ENCODE measurements at places on chromosomes 2 and 18. TPM values are rescaled to one million over a fixed set of nuclear protein-coding genes. Genes with fewer than 3 reads are reported as not detected.

The CCL20 gene
- total RNA-seq = not detected

GRCh38 chr2:162538967-162539366 lies 195.0 kb downstream of the GCA start:
- DNase-seq = no peak

DNA sequence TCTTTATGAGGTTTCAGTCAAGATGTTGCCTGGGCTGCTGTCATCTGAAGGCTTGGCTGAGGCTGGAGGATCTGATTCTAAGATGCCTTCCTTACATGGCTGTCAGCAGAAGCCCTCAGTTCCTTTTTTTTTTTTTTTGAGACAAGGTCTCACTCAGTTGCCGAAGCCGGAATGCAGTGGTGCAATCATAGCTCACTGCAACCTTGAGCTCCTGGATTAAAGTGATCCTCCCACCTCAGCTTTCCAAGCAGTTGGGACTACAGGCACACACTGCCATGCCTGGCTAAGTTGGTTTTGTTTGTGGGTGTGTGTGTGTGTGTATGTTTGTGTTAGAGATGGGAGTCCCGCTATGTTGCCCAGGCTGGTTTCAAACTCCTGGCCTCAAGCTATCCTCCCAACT lies 13.1 kb upstream of the SLC35F5 start:
- no peak for DNase-seq

The HOXD8 gene
- total RNA-seq = not detected

The EVX2 gene
- not detected for total RNA-seq

GRCh38 chr2:22037274-22037673 lies 913.5 kb downstream of the TDRD15 start:
- DNase-seq = no peak

DNA sequence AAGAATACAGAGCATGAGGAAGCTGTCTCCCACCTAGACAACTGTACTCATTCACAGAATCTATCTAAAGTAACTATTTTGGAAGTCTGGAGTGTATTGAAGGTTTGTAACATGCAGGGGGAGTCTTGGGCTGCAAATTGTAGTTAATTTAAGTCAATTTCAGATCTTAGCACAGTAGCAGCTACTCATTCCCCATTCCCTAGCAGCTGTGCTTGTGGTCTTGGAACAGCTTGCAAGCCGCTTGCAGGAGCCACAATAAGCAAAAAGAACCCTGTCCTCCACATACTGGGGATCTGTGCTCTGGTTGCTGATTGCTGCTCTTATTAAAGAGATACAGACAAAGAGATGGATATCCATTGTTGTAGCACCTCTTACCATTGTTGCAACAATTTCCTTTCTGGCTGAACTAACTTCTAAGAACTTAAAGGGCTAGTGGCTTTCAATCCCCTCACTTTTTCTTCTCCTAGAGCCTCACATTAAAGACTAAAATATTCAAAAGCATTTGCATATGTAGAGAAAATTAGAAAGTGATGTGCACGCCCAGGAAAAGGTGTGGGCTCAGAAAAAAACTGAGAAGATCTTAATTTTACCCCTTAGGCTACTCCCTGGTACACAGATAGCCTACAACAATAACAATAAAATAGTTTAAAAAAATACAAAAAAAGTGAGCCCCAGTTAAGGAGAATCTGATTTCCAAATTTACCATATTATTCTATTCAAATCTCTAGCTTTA lies 1775.1 kb upstream of the PIK3C3 start:
- DNase-seq = no peak

The TM4SF20 gene
- total RNA-seq = not detected

The FBXO48 gene
- total RNA-seq = 1.1 TPM

The RBBP8 gene
- 63.4 TPM for total RNA-seq

The VIL1 gene
- 7.0 TPM for total RNA-seq

The CERKL gene
- not detected for total RNA-seq

DNA sequence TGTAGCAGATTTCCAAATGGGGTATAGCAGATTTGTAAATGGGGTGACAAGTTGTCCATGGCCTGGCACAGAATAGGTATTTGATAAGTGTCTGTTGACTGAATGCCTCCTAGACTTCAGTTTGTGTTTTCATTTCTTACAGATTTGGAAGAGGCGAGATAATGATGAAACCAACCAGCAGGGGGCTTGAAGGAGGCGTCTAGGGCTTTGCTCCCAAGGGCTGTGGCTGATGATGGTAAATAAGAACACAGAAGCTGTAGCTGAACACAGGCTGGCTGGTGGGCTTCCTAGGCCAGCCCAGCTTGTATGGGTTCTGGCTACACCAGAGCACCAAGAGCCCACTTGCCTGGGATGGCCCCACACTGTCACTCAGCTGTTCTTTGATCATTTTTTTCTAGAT lies 19.4 kb downstream of the SFTPB start:
- DNase-seq = no peak

GRCh38 chr2:30939364-30939763 lies 132.1 kb upstream of the CAPN13 start:
- no peak for DNase-seq

The TFPI gene
- 7.1 TPM for total RNA-seq

GRCh38 chr2:19337202-19337601 lies 21.2 kb downstream of the OSR1 start:
- DNase-seq = no peak

DNA sequence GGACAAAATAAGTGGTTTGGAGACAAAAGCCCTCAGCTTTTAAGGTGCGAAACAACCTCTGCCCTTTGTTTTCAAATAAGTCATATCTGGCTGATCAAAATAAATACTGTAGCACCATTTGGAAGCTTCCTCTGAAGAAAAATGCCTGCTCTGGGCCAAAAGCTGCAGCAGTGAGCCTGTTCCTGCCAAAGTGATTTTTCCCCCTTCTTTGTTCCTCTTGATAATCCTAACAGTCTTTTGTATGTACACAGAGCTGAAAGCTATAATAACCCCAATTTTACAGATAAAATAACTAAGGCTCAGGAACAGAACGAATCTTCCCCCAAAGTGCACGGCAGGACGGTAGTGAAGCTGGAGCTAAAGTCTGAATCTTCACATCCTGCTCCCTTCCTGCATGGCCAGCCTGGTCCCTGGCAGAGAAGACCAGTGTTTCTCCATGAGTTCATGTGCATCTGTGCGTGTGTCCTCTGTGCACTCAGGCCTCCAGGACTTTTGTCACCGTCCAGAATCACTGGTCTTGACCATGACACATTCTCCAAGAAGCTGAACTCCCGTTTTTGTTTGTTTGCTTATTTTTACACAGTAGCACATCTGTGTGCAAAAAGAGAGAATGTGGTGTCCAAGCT lies 2114.1 kb upstream of the PIK3C3 start:
- no peak for DNase-seq

DNA sequence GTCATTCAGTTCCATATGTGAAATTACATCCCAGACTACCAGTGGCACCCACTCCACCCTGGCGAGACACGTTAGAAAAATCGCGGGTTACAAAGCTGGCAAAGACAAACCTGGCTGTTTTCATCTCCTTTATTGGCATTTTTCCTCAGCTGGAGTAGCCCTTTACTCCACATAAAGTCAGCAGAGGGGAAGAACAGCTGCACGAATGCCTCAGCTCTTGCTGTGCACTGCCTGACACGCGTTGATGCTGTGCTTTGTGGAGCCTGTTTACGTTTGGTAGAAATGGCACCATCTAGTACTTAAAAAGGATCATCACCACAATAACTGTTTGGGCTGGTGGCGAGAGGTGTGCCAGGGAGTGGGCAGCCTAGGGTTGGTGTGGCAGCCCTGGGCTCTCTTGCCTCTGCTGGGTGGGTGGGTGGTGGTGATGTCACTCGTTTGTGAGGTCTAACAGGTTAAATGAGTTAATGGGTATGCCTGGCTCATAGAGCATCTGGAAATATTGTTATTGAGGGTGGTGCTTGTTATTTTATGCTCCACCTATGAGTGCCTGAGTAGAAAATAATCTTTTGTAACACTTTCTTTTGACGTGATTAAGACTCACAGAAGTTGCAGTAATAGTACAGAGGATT lies 16.4 kb downstream of the FARP2 start:
- DNase-seq = no peak

GRCh38 chr2:210611466-210611865 lies 55.1 kb downstream of the CPS1 start:
- no peak for DNase-seq

DNA sequence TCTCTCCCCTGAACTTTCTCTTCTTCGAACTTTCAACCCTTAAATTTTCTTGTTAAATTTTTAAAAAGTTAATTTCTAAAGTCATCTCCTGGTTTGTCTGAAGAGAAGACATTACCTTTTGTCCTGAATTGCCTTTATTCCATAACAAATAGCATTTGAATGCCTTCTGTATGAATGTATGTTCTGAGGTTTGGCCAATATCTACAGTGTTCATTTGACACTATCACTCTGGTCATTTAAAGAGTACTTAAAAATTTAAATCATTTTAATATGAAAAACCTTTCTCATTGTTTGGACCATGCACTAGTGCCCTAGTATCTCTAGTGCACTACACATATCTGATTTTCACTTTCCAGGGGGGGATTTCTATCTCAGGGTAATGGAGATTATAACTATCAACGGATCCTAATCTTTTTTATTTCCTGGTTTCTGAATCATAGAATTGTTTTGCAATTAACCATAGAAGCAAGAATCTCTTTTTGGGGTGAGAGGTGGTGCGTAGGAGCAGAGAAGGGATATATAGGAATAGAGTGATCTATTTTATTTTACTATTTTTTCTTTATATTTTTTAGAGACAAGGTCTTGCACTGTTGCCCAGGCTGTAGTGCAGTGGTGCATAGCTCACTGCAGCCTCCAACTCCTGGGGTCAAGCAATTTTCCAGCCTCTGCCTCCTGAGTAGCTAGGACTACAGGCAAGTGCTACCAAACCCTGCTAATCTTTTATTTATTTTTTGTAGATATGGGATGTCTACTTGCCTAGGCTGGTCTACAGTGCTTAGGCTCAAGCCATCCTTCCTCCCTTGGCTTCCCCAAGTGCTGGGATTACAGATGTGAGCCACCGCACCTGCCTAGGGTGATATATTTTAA lies 25.5 kb downstream of the TANC1 start:
- no peak for DNase-seq

GRCh38 chr2:8224347-8225190 lies 457.3 kb upstream of the ID2 start:
- no peak for DNase-seq

- DNase-seq = no peak
Observed at GRCh38 chr2:141630407-141630930, 500.3 kb downstream of the LRP1B start.

The ELOA2 gene
- not detected for total RNA-seq

DNA sequence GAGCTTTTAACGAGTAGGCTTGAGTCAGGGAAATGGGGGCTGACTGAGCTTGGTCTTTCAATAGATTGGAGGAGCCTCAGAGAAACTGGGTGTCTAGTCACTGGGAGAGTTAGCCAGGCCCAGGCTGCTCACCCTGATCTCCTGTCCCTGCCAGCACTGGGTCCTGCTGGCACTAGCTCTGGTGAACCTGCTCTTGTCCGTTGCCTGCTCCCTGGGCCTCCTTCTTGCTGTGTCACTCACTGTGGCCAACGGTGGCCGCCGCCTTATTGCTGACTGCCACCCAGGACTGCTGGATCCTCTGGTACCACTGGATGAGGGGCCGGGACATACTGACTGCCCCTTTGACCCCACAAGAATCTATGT lies 720 bp downstream of the KRTCAP3 start:
- peak; percentile 49 for DNase-seq

The PPIL3 gene
- 30.4 TPM for total RNA-seq

The PSME4 gene
- 116 TPM for total RNA-seq

GRCh38 chr18:3079653-3080052 lies 66.7 kb upstream of the LPIN2 start:
- DNase-seq = no peak

DNA sequence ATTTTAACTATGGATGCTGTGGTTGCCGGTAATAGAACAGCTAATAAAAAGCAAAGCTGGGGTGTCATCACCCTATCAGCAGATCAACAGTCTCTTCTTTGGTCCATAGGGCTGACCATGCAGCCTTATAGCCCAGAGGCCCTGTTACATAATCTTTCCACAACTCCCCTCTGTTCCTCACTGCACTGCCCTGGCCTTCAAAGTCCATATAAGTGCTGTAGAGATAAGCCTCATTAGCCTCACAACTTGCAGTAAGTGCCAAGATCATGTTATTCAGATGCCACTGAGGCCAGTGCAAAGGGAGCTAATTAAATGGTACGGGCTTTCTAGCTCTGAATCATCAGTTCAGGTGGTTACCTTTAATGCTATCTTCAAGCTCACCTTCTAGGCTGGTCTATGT lies 89.7 kb upstream of the CXCR4 start:
- no peak for DNase-seq

DNA sequence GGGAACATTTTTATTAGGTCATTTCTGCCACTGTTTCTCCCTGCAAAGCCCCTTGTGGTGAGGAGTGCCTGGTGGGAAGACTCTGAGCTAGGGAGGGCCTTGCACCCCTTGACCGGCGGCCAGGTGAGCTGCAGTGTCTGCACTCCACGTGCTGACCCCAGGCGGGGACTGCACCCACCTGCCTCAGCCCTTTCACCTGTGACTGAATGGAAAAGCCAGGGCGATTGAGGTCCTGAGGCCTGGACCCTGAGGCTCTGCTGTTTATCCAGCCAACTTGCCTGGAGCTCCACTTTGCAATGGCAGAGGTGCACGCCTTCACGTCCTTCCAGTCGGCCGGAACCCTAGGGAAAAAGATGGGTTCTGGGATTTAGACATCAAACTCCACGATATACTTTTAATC lies 53.1 kb downstream of the TMEM18 start:
- DNase-seq = no peak

The PPIG gene
- 71.0 TPM for total RNA-seq

DNA sequence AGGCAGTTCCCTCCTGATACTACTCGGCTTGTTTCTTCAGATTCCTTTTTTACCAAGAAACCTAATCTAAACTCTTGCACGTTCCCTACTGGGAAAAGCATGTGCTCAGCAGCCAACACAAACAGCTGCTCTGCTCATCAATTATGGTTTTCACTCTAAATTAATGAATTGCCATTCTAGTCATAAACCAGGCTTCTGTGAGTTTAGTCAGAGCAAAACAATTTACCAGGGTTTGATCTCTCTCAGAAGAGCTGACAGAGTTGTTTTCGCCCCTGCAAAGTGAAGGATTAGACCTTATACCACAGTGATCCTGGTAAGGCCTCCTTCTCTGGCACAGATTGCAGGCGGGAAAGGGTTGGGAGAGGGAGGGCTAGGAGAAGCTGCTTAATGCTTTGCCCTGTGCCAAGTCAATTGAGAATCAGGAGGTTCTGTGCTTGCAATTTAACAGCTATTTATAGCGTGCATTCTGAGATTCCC lies 57.2 kb downstream of the REEP1 start:
- DNase-seq = no peak

DNA sequence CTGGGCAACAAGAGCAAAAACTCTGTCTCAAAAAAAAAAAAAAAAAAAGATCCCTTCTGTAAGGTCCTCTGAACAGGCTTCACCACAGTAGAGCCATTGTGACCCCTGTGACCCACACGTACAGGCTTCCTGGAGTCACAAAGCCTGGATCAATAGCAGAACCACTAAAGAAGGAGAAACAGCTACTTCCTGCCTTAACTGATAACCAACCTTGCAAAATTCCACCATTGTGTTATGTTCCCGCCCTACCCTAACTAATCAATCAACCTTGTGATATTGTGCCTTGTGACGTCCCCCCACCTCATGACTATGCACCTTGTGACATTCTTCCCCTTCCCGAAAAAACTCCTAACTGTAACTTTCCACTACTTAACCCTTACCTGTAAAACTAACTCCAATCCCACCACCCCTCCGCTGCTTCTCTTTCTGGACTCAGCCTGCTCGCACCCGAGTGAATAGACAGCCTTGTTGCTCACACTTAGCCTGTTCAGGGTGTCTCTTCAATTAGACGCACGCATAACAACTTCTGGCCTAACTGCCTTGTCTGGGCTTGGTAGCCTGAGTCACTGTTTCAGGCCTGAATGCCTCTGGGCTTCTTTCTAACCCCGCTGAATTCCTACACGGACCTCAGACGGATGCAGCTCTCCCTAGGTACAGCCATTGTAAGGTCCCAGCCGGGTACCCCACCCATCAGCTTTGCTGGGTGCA lies 13.9 kb downstream of the SCYGR8 start:
- DNase-seq = no peak

The C1QL2 gene
- 0.88 TPM for total RNA-seq
